ENCODE measurements at places on chromosomes 12 and 14. TPM values are rescaled to one million over a fixed set of nuclear protein-coding genes. Genes with fewer than 3 reads are reported as not detected.

The LRRC10 gene
- not detected for total RNA-seq

The TCL1B gene
- not detected for total RNA-seq

The NKX2-1 gene
- total RNA-seq, result not detected

The APOF gene
- total RNA-seq, result not detected

The MAP1LC3B2 gene
- total RNA-seq, result not detected

The GCN1 gene
- total RNA-seq, result 139 TPM

The CD4 gene
- total RNA-seq, result 206 TPM

The KLHDC2 gene
- total RNA-seq, result 16.0 TPM

The RTN1 gene
- not detected for total RNA-seq

The MYO1H gene
- total RNA-seq, result not detected

The NPFF gene
- total RNA-seq, result not detected

The ACOT6 gene
- not detected for total RNA-seq

The KRT86 gene
- total RNA-seq, result not detected

The ALDH1L2 gene
- 7.1 TPM for total RNA-seq

The EMP1 gene
- 16.6 TPM for total RNA-seq

The OR4K17 gene
- not detected for total RNA-seq

The MYF5 gene
- not detected for total RNA-seq

The NYNRIN gene
- total RNA-seq, result 0.16 TPM

The RNASE3 gene
- total RNA-seq, result not detected

The ACVRL1 gene
- total RNA-seq, result not detected

The ACYP1 gene
- total RNA-seq, result 40.2 TPM

The CIROP gene
- total RNA-seq, result not detected

The ESRRB gene
- 0.14 TPM for total RNA-seq

The PLEKHG7 gene
- not detected for total RNA-seq

The AMN gene
- 0.23 TPM for total RNA-seq

The ACTR10 gene
- 31.2 TPM for total RNA-seq

The REM2 gene
- 0.48 TPM for total RNA-seq

The SOS2 gene
- 20.2 TPM for total RNA-seq

The HCAR2 gene
- total RNA-seq, result not detected

All from activated CD4-positive, alpha-beta T cell treated with anti-CD3 and anti-CD28 coated beads for 36 hours (primary cell).